ENCODE measurements at places on chromosomes 4 and X.

DNA sequence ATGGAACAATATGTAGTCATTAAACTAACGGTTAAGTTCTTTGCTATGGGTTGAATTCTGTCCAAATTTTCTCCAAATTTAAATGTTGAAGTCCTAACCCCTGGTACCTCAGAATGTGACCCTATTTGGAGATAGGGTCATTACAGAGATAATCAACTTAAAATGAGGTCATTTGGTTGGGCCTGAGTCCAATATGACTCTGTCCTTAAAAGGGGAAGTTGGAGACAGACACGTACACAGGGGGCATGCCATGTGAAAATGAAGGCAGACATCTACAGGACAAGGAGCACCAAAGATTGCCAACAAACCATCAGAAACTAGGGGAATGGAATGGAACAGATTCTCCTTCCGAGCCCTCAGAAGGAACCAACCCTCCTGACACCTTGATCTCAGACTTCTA lies 492.0 kb upstream of the FTHL17 start:
- DNase-seq: no peak

DNA sequence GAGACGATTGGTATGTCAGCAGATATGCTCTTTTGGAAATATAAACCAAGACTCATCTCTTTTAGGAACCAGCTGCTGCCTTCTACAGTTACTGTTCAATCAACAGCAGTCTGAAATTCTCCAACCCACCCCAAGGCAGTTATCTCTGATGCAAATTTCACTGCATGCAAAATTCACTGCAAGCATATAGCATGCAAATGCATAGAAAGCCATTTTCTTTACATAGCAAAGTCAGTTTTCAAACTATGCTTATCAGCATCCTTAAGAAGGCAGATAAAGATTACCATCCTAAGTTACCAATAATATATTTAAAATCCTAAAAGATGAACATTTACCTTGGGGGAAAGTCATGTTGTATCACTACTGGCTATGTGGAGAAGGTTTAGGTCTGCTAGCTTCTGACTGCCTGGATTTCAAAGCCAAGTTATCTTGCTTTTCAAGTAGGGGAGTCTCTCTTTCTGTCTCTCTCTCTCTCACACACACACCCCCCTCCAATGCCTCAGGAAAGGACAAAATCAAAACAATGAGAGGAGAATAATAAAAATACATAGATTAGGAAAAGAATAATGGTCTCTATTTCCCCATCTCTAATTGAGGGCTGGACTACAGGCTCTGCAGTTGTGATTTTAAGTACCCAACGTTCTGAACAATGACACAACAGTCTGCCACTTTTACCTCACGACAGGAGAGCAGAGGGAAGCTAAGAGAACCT lies 1.5 kb downstream of the NMU start:
- DNase-seq: no peak

DNA sequence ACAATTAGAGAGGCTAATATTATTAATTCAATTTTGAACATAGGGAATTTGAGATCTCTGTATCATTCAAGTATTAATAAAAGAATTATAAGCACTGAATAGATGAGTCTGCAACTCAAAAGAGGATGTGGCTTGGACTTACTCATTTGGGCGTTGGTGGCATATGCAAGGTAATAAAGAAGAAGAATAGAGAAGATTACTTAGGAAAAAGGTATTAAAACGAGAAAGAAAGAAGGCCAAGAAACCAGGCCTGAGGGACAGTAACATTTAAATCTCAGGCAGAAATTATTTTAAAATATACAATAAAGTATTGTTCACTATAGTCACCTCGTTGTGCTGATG lies 383.0 kb upstream of the INTU start:
- DNase-seq: no peak

DNA sequence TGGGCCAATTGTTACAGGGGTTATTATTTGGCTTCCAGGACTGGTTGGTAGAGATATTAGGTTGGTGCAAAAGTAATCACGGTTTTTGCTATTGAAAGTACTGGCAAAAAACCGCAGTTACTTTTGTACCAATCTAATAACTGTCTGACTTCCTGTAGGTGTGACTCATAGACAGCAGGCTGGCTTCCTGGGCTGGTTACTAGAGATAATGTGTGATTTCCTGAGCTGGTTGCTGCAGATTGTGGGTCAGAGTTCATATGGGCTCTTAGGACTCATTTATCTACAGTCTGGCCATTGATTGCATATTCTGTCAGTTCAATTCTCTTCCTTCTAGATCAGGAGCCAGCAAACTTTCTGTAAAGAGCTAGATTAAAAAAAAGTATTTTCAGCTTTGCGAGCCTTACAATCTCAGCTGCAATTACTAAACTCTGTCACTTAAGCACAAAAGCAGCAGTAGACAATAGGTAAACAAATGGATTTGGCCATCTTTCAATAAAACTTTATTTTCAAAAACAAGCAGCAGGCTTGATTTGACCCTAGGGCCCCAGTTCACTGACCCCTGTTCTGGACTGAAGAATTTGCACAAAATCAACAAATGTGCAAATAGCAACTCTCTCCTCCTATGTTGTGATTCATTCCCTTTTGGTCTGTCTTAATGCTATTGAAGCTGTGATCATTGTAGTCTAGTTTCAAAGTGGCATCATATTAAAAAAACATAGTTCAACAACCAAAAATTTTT lies 50.8 kb upstream of the BOD1L1 start:
- no peak for DNase-seq

DNA sequence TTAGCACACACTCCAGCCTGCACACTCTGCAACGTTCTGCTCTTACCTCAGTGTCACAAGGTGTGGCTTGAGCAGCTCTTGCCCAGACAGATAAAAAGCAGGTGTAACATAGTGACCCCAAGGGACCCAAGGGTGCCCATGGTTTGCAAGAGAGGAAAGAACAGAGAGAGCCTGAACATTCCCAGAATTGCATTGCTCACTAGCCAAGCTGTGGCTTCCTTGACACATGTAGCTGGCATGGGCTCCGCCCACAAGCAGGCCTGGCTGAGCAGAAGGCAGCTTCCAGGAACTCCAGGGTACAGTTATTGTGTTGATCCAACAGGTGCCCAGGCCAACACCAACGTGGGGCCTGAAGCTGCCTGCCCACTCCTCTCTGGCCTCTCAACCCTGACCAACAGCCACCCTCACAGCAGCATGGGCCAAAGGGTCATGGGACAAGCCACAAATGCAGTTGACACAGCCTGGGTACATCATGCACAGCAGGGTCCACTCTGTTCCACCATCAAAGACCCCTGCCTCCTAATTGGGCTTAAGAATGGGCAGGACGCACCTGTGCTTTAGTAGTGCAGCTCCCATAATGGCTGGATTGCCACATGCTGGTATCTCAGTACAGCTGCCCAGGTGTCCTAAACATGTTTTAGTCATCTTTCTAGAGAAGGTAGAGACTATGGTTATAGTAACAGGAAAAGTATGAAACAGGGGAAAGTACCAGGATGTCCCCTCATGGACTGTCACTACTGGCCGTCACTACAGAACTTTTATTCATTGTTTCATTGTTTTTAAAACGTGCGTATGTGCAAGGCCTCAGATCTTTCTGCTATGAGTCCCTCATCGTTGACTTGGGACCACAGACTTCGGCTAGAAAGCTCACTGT lies 73.7 kb upstream of the ACSL1 start:
- DNase-seq: no peak

DNA sequence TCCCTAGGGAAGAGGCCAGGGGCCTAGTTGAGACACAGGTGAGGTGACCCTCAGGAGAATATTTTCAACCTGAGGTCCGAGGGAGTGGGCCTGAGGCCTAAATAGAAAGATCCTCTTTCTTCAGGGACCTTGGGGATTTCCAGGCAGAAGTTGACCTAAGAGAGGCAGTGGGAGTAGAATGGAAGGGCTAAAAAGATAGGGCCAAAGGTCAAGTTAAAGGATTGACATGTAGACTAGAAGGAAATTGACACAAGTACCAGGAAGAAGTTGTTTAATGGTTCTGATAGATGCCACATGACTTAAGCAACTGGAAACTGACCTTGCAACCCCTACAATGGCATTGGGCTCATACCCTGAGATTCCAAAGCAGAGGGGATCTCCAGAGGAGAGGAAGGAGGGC lies 76.9 kb downstream of the SHROOM3 start:
- DNase-seq: no peak

DNA sequence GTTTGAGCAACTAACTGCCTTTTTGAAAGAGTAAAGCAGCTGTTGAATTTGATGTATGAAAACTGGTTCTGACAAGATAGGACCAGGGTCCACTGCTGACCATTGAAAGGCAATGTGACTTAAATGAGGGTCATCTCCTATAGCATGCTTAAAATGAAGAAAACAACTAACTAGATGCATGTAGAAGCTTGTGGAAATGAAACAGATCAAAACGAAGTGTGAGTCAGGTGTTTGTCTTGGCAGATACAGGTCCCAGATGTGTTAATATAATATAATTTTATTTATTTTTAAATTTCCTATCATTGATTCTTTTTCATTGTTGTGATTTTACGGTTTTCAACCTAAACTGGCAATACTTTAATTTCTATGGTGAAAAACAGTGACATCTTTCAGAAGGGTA lies 83.6 kb downstream of the ATOH1 start:
- no peak for DNase-seq

GRCh38 chrX:114051667-114052315 lies 532.1 kb upstream of the HTR2C start:
- no peak for DNase-seq

- no peak for DNase-seq
Measured at GRCh38 chrX:105694839-105695238, 127.5 kb upstream of the NRK start.

DNA sequence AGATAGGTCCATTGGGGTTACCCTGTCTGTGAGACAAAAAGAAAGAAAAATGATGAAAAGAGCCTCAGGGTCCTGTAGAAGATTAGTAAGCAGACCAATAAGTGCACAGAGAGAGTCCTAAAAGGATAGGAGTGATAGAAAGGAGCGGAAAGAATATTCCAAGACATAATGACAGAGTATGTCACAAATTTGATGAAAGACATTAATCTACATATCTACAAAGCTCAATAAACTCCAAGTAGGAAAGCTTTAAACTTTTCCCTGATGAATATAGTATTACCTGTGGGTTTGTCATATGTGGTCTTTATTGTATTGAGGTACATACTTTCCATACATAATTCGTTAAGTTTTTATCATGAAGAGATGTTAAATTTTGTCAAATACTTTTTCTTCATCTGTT lies 73.7 kb downstream of the MTMR8 start:
- no peak for DNase-seq

GRCh38 chr4:1754336-1754735 lies 33.0 kb downstream of the TACC3 start:
- no peak for DNase-seq

DNA sequence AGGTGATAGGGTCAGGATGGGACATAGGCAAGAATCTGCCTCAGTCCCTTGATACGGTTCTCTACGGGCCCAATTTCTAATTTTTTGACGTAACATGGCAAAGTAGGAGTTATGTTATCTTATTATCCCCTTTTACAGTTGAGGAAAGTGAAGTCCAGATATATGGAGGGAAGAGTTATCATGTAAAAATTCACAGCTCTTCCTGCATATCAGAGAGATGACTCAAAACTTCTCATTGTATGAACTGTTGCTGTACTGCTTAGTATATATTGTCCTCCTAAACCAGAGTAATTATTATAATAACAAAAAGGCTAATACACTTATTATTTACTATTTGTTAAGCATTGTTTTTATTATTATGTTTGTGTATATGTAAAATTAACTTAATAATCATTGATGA lies 260.5 kb upstream of the IGFBP7 start:
- no peak for DNase-seq

DNA sequence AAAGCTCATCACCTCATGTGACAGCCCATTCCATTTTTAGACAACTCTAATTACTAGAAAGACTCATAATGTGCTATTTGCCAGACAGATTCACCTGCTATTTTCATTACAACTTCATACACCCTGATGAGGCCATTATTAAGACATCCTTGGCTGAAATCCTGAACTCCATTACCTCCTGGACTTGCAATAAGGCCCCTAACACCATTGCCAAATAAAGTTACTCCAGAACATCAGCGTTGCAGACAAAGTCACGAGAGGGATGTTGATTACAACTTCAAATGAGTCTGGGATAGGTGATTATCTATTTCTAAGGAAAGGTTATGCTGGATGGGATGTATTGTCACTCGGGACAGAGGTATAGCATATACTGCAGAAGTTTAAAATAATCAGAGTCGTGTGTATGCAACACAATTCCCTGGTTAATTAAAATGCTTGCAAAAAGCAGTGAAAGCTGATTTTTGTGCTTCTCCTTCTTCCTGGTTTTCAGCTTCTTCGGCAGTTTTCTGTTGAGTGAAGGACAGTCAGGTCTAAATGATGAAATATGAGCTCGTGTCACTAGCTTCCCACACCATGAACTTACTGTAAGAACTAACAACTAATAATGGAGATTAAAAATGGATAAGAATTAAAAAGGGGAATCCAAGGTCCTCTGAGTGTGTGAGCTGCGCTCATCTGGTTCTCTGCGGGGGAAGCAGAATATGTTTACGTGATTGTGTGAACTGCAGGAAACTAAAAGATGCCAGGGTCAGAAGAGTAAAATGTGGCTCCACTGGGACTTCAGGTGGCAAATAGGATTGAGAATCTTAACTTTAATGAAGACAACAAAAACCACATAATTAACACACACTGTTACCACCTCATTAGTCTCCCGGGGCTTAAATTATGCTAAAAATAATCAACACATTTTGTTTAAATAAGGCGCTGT lies 17.6 kb upstream of the SOD3 start:
- no peak for DNase-seq

- DNase-seq: no peak
Measured at GRCh38 chrX:109934434-109934833, 68.5 kb upstream of the TMEM164 start.

GRCh38 chr4:109207061-109207460 lies 95.4 kb downstream of the COL25A1 start:
- DNase-seq: no peak

DNA sequence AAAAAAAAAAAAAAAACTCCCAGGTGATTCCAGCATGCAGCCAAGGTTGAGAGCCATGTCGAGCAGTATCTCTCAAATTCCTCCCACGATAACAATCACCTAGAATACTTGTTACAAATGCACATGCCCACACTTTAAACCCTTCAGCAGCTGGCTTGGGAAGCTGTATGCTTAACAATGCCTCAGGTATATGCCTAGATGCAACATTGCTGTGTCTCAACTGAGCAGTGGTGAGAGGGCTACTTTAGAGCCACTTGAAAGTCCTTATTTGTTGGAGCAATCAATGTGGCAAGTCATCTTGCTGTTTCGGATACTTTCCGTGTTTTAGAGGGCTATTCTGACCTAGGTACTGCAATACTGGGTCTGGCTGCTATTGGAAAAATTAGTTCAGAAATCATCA lies 487.4 kb downstream of the INPP4B start:
- no peak for DNase-seq

- no peak for DNase-seq
Measured at GRCh38 chr4:88807499-88807898, 109.9 kb upstream of the NAP1L5 start.

Data from stimulated activated CD8-positive, alpha-beta memory T cell treated with anti-CD3 and anti-CD28 coated beads, Interleukin-4, amount 100 ng/mL, for 1 hour (primary cell).